ENCODE measurements at places on chromosomes 7 and 10. TPM values are rescaled to one million over a fixed set of nuclear protein-coding genes. Genes with fewer than 3 reads are reported as not detected.

The GAD2 gene
- total RNA-seq: not detected

The CDH23 gene
- total RNA-seq: 1.3 TPM

The FAM25A gene
- total RNA-seq: 29.4 TPM

The MYL10 gene
- total RNA-seq: not detected

The TRIP6 gene
- 61.1 TPM for total RNA-seq

The SEMA3A gene
- 0.56 TPM for total RNA-seq

The KIAA1549 gene
- 0.20 TPM for total RNA-seq

The SLC26A3 gene
- 0.44 TPM for total RNA-seq

The TMEM270 gene
- total RNA-seq: not detected

The SFTPA1 gene
- 0.32 TPM for total RNA-seq

The SPAM1 gene
- not detected for total RNA-seq

The SLC29A3 gene
- total RNA-seq: 0.92 TPM

The PNLIPRP2 gene
- not detected for total RNA-seq

The TCF7L2 gene
- total RNA-seq: 10.8 TPM

The KCNIP2 gene
- total RNA-seq: 0.84 TPM

The SLC29A4 gene
- total RNA-seq: 0.48 TPM

The CYP17A1 gene
- total RNA-seq: 0.76 TPM

The GPR141 gene
- 0.60 TPM for total RNA-seq

The NAT16 gene
- total RNA-seq: not detected

The A1CF gene
- total RNA-seq: not detected

The PDE1C gene
- 0.72 TPM for total RNA-seq

The CYP3A4 gene
- 0.24 TPM for total RNA-seq

The FEZF1 gene
- total RNA-seq: not detected

The PMPCB gene
- 42.0 TPM for total RNA-seq

The CFAP69 gene
- 1.1 TPM for total RNA-seq

The ANKRD30A gene
- total RNA-seq: not detected

The NPTX2 gene
- 1.4 TPM for total RNA-seq

The PLXNA4 gene
- 1.1 TPM for total RNA-seq

The ZNF316 gene
- total RNA-seq: 10.4 TPM

The CCDC172 gene
- total RNA-seq: not detected

The AFAP1L2 gene
- total RNA-seq: 22.8 TPM

The DENND2A gene
- 1.0 TPM for total RNA-seq

The CPA1 gene
- total RNA-seq: not detected

The HMX3 gene
- total RNA-seq: not detected

The LGI1 gene
- total RNA-seq: not detected

The ANKRD1 gene
- 0.24 TPM for total RNA-seq

The IFIT1B gene
- total RNA-seq: not detected

The DRGX gene
- total RNA-seq: not detected

The FKBP6 gene
- not detected for total RNA-seq

The WNT8B gene
- total RNA-seq: not detected

The AKR1D1 gene
- total RNA-seq: not detected

The CCNY gene
- total RNA-seq: 44.8 TPM

The CDK1 gene
- total RNA-seq: 25.2 TPM

The H2BK1 gene
- total RNA-seq: not detected

The MAGI2 gene
- total RNA-seq: 0.80 TPM

The OPN4 gene
- total RNA-seq: not detected

The RAB19 gene
- total RNA-seq: 0.20 TPM

The PGAM1 gene
- total RNA-seq: 324 TPM

The NHLRC2 gene
- 18.7 TPM for total RNA-seq

The VWA2 gene
- 3.5 TPM for total RNA-seq

Measured in esophagus mucosa (tissue), 1 donor.